ENCODE measurements at places on chromosomes 4 and X.

DNA sequence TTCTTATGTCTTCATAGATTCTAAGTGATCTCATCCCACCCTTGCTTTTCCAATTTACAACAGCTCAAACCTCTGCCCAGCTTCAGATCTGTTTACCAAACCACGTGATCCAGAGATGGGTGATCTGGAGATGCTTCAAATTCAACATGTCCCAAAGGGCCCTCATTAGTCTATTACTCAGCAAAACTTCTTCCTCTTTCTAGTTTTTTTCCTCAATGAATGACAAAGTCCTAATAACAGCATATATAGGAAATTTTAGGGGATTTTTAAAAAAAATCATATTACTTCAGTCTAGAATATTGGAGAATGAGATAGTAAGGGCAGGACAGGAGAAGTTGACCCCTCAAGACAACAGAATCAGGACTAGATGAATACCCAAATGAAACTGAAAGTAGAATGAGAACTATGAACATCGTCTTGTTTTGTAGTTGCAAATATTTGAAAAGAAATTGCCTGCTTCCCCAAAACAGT, 127.1 kb downstream of the CFAP299 start:
- DNase-seq = no peak

- DNase-seq = no peak
Measured at GRCh38 chr4:139709660-139710059, 44.0 kb downstream of the MGST2 start.

- DNase-seq = no peak
Measured at GRCh38 chrX:102624105-102624504, 24.8 kb downstream of the ARMCX5 start.

DNA sequence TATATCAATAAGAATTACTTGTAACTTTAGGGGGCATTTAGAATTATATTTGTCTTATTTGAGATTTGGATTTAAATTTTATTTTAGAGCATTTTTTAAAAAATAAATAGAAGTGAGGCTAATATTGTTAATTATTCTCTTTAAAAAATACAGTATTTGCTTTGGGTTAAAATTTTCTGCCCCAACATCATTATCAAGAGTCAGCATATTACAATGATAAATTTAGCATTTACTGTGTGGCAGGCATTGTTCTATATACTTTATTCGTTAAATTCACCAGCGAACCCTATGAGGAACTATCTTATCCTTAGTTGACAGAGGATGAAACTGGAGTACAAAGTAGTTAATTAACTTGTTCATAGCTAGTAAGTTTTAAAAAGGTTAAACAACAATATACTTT, 34.0 kb downstream of the UBE2K start:
- DNase-seq = no peak

- DNase-seq = no peak
Measured at GRCh38 chrX:103513476-103514108, 5.7 kb downstream of the RAB40A start.

GRCh38 chr4:133402616-133403015, 253.5 kb downstream of the PCDH10 start:
- DNase-seq = no peak

- DNase-seq = no peak
Measured at GRCh38 chrX:67610282-67610681, 66.5 kb downstream of the AR start.

- DNase-seq = no peak
Measured at GRCh38 chr4:62460329-62460728, 1260.2 kb downstream of the ADGRL3 start.

DNA sequence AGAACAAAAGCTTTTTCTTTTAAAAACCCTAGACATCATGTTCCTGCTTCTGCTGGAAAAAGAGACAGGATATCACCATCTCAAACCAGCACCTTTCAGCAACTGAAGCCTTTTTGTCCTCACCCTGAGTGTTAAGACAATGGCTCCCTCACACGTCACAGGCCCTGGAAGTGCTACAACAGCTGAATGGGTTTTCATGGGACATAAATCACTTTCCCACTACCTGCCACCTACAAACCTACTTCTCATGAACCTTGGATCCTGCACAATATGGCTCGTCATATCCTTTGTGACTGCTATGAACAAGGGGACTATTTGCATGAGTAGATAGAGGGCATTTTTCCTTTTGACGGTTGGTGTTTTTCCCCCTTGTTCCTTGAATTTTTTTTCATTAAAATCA, 93.6 kb downstream of the TSPAN5 start:
- no peak for DNase-seq

DNA sequence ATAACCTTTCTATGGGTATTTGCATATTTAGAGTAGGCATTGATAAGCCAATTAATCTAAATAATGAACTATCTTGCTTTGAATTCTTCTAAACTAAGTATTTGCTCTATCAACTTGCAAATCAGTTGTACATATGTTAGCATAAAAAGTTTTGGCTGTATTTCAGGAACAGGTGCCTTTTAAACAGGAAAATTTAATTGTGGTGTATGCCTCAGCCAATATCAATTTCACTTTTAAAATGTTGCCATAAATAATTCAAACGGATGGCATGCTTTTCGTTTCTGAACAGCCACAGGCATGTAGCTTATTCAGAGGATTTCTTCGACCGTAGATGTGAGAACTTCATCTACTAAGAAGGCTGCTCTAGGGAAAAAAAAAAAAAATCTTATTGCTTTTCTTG, 99.9 kb downstream of the DCLK2 start:
- no peak for DNase-seq
